ENCODE measurements at places on chromosomes 3 and 15.

- H3K36me3 ChIP-seq = no peaks in the 10 kb centered on the region
- no peaks in the 10 kb centered on the region for H3K27me3 ChIP-seq
- H3K4me3 ChIP-seq = no peak overlapping the region
- 0 out of 2 replicates have a peak overlapping the region, but pooled peaks have one; percentile 45 for H3K27ac ChIP-seq
Measured at GRCh38 chr3:71149959-71150954, 433.3 kb downstream of the FOXP1 start.

- DNase-seq = no peak
- peaks cover 2% of the 10 kb centered on the region for H3K36me3 ChIP-seq
- no peak overlapping the region for H3K27ac ChIP-seq
- no peaks in the 10 kb centered on the region for H3K4me1 ChIP-seq
Measured at GRCh38 chr3:126157083-126157768, 23.2 kb downstream of the ALDH1L1 start.

- H3K4me1 ChIP-seq = no peaks in the 10 kb centered on the region
- DNase-seq = no peak
- H3K36me3 ChIP-seq = peaks cover 78% of the 10 kb centered on the region
- no peak overlapping the region for H3K4me3 ChIP-seq
- no peaks in the 10 kb centered on the region for H3K27me3 ChIP-seq
Measured at GRCh38 chr15:26572602-26573350, 200.1 kb downstream of the GABRB3 start.

DNA sequence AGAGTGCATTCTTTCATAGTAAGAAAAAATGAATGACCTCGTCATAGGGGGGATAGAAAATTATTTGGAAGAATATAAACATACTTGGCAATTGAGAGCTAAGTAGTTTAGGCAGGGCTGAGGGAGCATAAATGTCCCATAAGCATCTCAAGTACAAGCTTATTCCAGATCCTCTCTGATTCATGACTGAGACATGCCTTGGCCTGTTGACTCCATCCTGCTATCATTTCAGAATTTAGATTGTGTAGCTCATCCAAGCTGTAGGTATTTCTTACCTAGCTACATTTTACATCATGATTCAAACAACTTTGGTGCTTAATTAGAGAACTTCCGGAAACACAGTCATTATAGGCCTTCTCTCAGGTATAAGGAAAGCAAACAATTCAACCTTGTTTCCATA is 12.3 kb downstream of the POGLUT1 start:
- no peak for DNase-seq
- H3K4me1 ChIP-seq = no peaks in the 10 kb centered on the region
- no peak overlapping the region for H3K27ac ChIP-seq
- no peaks in the 10 kb centered on the region for H3K27me3 ChIP-seq
- peaks cover 22% of the 10 kb centered on the region for H3K36me3 ChIP-seq
- no peak overlapping the region for H3K4me3 ChIP-seq

Measured in WTC11 (cell line).